Endothelial cell of umbilical vein (primary cell): ENCODE measurements at places on chromosomes 5 and 9. TPM values are rescaled to one million over a fixed set of nuclear protein-coding genes. Genes with fewer than 3 reads are reported as not detected.

DNA sequence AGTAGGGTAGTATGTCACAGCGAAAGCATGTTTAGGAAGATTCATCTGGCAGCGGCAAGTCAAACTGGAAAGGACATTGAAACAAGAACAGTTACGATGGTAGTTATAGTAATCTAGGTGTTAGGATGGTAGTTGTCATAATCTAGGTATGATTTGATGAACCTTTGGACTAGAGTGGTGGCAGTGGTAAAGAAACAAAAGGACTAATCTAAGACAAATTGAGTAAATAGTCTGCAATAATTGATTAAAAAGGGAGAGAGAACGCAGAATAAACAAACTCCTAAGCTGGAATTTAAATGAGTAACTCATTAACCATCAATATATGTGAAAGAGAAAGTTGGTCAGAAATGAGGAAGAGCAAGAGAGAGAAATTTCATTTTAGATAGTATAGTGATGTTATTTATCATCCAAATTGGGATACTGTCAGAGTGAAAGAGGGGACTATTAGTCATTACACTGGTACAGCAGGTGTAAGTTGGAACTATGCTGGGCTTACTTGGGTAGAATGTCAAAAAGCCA, 56.8 kb downstream of the MTREX start:
- DNase-seq, result no peak

- DNase-seq, result no peak
These were observed 450.4 kb upstream of the NMUR2 start for GRCh38 chr5:152855441-152855840.

Gene ECM2
- 0.03 TPM in 2 replicates for polyA plus RNA-seq

Gene HMCN2
- 0.02 and 0.04 TPM in 2 replicates for polyA plus RNA-seq

Gene CCL27
- polyA plus RNA-seq, result not detected in 2 replicates
